ENCODE measurements at places on chromosomes 12 and 14.

DNA sequence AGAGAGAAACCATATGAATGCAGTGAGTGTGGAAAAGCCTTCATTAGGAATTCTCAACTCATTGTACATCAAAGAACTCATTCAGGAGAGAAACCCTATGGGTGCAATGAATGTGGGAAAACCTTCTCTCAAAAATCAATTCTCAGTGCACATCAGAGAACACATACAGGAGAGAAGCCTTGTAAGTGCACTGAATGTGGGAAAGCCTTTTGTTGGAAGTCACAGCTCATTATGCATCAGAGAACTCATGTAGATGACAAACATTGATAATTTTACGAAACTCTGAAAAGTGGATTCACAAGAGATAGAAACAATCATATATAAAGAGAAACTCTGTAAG is 22.9 kb downstream of the ZNF268 start:
- no peak for DNase-seq

GRCh38 chr14:32507029-32507984 is 178.2 kb downstream of the AKAP6 start:
- no peak for DNase-seq

GRCh38 chr12:24741216-24741615 is 207.7 kb downstream of the BCAT1 start:
- no peak for DNase-seq

- no peak for DNase-seq
Measured at GRCh38 chr12:75936515-75937440, 94.8 kb downstream of the PHLDA1 start.

DNA sequence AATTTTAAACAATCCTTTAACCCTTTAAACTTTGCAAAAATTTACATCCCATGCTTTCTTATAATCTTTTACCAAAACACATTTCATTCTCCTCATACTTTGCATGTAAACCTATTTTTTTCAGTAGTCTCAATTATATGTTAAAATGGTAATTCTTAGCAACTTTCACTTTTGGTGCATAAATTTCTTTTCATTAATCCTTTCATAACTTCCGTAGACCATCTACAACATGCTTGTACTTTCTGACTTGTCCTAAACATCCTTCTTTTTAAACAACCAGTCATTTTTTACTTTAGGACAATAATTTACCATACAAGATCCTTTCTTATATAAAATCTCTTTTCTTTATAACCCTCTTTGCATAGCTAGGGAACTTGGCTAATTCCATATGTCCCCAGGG is 19.5 kb downstream of the CCDC91 start:
- no peak for DNase-seq

- DNase-seq, result peak; percentile 53
Measured at GRCh38 chr14:24379907-24380730, 12.1 kb downstream of the NFATC4 start.

DNA sequence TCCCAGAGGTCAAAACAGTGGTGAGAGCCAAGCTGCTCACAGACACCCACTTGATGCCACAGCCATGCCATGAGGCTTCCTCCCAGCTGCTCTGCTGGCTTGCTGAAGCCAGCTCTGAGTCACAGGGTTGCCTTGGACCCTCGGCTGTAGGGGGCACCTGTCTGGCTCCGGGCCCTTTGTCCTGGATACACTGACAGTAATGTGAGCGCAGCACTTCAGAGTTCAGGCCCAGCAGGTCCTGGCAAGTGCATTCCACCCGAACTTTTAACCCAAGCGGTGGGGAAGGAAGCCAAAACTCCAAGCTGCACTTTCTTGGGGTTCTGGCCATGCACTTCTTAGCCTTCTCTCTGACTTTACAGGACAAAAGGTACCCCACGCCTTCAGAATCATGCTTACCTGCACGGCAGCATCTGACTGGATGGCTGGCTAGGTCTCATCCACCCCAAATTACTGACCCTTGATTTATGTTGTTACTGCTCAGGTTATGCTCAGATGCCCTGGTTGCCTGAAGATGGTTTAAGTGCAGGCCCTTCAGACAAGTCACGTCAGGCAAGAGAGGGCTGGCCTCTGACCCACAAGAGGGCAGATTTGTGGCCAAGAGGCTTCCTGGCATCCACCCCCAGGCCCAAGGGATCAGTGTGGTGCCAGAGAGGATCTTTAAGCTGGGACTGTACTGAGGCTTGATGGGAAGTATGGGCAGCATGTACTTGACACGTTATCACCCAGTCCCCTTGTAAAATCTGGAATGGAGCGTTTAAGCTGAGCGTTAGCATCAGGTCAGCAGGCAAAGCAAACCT is 24.8 kb downstream of the SLC25A29 start:
- DNase-seq, result no peak
